ENCODE measurements at places on chromosomes 11 and 22.

DNA sequence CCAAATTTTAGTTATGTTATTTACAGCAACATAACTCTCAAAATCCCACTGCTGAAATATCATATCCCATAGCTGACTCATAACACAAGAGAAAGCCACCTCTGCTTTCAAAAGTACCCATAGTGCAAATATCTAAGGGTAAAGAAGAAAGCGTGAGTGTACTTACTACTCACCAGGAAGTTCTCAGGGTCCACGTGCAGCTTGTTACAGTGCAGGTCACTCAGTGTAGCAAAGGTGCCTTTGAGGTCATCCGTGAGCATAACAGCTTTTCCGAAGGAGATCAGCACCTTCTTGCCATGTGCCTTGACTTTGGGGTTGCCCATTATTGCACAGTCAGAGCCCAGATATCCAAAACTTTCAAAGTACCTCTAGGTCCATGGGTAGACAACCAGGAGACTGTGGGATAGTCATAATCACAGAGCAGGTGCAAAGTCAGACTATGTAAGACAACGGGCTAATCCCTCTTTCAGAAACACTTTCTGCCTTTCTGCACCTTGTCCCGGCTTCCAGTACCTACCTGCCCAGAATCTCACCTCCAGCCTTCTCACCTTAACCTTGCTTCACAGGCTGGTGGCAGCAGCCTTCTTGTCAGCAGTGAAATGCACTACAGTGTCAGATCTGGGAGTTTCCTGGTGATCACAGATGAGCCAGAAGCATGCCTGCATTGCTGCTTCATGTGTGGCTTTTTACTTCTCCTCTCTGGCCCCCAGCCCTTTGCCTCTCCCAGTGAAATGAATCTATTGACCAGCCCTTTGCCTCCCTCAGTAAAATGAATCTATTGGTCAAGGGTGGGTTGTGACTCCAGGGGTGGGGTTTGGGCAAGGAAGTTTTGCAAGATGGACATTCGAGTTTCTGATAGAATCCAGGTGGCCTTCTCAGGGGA is 6.5 kb downstream of the HBG1 start:
- DNase-seq, result no peak

- peak; percentile 59 for DNase-seq
Observed at GRCh38 chr11:6812390-6813005, 13.0 kb upstream of the OR6A2 start.

- no peak for DNase-seq
Observed at GRCh38 chr22:35947794-35948425, 80.7 kb downstream of the RBFOX2 start.

DNA sequence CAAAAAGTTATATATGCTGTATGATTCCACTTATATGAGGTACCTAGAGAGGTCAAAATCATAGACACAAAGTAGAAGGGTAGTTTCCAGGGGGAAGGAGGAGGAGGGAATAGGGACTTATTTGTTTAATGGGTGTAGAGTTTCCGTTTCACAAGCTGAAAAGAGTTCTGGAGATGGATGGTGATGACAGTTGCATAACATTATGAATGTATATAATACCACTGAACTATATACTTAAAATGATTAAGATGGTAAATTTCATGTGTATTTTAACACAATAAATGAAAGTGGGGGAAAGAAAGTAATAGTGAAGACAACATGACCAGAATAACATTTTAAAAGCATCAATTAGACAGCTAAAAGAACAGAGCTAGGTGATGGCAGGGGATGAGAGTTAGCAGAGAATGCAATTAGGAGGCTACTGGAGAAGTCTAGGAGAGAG is 51.2 kb downstream of the MRTFA start:
- no peak for DNase-seq

DNA sequence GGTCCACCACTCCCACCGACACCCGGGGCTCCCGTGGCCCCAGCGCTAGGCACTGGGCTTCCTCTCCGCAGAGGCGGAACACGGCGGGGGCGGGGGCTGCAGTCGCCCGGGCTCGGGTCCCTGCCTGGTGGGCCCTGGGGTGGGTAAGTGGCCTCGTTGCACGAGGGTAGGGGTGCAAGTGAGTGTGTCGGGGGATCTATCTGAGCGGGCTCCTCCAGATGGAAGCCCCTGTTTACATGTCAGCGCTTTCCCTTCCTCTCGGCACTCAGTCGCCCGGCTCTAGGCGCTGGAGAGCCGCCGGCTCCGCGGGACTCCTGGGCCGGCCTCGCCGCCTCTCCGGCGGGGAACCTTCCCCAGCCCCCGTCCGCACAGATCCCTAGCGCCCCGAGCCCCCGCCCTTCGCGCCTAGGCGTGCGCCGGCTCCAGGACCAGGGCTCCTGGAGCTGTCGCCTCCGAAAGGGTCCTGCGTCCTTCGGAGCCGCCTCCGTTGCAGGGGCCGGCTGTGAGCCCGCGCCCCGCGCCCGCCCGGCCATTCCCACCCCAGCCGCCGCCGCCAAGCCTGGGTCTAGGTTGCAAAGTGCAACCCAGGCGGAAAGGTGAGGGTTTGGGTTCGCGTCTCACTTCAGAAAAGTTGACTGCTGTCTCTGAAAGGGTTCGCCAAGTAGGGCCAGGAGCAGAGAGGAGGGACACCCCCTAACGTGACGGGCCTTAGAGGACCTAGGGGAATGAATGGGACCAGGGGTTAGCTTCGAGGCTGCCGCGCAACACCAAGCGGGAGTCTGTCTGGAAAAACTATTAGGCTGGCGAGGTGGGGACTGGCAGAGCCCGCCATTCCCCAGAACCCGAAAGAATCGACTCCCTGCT is 978 bp downstream of the FLI1 start:
- no peak for DNase-seq

DNA sequence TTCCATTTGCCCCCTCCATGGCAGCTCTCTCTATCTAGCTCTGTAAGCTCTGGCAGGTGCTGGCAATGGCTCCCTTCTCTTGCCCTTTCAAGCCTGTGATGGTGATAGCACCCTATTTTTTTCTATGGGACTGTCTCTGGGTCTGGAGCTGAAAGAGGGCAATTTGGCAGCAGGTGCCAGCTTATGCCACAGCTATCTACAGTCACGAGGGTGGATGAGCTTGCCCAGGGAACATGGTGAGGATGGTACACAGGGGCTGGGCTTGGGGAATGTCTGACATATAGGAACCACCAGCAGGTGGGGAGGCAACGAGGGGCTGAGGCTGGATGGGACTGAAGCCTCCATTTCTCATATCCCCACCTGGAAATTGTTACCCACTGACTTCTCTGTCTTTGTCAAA is 175.4 kb upstream of the SYT13 start:
- DNase-seq, result no peak

DNA sequence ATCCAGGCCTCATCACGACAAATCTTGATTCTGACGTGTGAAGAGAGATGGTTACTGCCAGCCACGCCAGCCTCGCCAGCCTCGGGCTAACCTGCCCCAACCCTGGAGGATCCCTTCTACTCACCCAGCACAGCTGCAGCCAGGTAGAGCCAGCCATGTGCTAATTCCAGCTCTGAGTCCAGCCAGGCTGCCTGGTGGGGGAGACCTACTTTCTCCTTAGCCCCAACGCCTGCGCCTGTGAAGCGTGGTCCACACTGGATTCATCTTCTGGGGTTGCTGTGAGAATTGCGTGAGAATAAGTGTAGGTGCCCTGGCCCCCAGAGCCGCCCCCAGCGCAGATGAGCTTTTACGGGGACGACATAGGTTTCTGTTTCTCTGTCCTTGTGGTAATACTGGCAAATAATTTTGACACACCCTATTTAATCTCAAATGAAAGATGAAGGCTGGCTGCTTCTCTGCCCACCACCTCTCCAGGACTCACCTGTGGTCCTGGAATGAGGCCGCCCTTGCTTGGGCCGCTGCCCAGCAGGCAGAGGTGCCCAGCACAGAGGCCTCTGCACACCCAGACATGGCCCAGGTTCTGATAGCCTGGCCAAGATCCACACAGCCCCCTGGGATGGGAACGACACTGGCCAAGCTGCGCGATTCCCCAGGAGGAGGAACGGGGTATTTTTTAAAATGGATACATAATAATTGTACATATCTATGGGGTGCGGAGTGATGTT is 528.4 kb downstream of the TBC1D22A start:
- no peak for DNase-seq

GRCh38 chr11:44140372-44140771 is 44.9 kb downstream of the EXT2 start:
- no peak for DNase-seq

DNA sequence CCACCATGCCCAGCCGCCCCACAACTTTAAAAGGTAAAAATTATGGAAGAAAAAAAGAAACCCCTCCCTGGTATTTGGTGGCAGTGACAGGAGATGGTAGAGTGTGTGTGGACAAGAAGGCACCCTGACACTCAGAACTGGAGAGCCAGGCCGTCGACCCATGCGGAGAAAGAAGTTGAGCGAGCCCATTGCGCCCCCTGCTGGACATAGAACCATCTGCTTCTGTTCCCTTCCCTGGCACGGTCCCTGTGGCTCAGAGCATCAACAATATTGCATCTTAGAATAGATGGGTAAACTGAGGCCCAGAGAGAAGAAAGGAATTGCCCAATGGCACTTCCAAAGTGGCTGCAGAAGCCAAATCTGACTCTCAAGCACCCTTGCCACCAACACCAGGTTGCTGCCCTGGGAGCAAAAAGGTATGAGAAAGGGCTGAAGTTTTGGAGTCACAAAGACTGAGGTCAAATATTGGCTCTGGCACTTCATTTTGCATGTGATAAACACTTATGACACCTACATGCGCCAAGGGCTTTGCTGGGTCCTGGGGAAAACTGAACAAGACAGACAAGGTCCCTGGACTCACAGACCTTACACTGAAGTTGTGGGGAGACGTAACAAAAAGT is 8.6 kb downstream of the MRPL11 start:
- DNase-seq, result peak; percentile 75

- peak; percentile 42 for DNase-seq
Observed at GRCh38 chr22:20526628-20527355, 19.4 kb downstream of the MED15 start.

GRCh38 chr11:102763440-102763839 is 17.0 kb downstream of the MMP10 start:
- DNase-seq, result no peak
